Subcutaneous preadipocyte (primary cell): ENCODE measurements at places on chromosomes 2 and 18. TPM values are rescaled to one million over a fixed set of nuclear protein-coding genes. Genes with fewer than 3 reads are reported as not detected.

Gene MYOM1
- total RNA-seq = under 0.01 TPM in 2 replicates

Gene ACADL
- total RNA-seq = 0.20 and 0.37 TPM in 2 replicates

Gene CD207
- total RNA-seq = not detected in 2 replicates

Gene ZC3H6
- 2.7 and 4.0 TPM in 2 replicates for total RNA-seq

Gene IL1RN
- total RNA-seq = 0.37 TPM in 1 of 2 replicates, not detected in the other

Gene M1AP
- total RNA-seq = not detected in 2 replicates

Gene ATL2
- total RNA-seq = 64.3 and 68.8 TPM in 2 replicates

Gene GPR45
- not detected in 2 replicates for total RNA-seq

Gene ST6GAL2
- total RNA-seq = under 0.01 TPM in 1 of 2 replicates, not detected in the other

Gene IL36B
- not detected in 2 replicates for total RNA-seq

Gene SCYGR4
- not detected in 2 replicates for total RNA-seq

Gene B3GNT7
- not detected in 2 replicates for total RNA-seq

Gene CDH19
- total RNA-seq = not detected in 2 replicates

Gene LMAN2L
- total RNA-seq = 9.2 and 10.6 TPM in 2 replicates

Gene DNAJC5G
- not detected in 2 replicates for total RNA-seq

Gene TUBB8B
- not detected in 2 replicates for total RNA-seq

Gene POTEC
- not detected in 2 replicates for total RNA-seq

Gene PSMD1
- total RNA-seq = 99.9 and 127 TPM in 2 replicates

Gene TACR1
- total RNA-seq = not detected in 2 replicates

Gene ALS2
- total RNA-seq = 17.3 and 28.7 TPM in 2 replicates

Gene CNGA3
- total RNA-seq = under 0.01 TPM in 2 replicates

Gene CDH7
- total RNA-seq = not detected in 2 replicates

Gene NPPC
- total RNA-seq = not detected in 2 replicates

Gene KRTCAP3
- total RNA-seq = 0.39 TPM in 1 of 2 replicates, not detected in the other

Gene HOXD13
- total RNA-seq = 1.6 TPM in 1 of 2 replicates, not detected in the other

Gene DGUOK
- 41.2 and 54.7 TPM in 2 replicates for total RNA-seq

Gene FKBP1B
- total RNA-seq = 4.4 and 5.3 TPM in 2 replicates
